ENCODE measurements at places on chromosomes 16 and 17.

GRCh38 chr16:9053006-9053601, 38.3 kb upstream of the HAPSTR1 start:
- DNase-seq = no peak

- no peak for DNase-seq
Measured at GRCh38 chr17:33870936-33871335, 384.1 kb upstream of the CCL2 start.

- no peak for DNase-seq
Measured at GRCh38 chr17:12257176-12257575, 236.5 kb downstream of the MAP2K4 start.

- DNase-seq = no peak
Measured at GRCh38 chr16:69083306-69083941, 22.0 kb upstream of the HAS3 start.

GRCh38 chr17:79951361-79952264, 84.1 kb downstream of the TBC1D16 start:
- DNase-seq = peak; percentile 75

DNA sequence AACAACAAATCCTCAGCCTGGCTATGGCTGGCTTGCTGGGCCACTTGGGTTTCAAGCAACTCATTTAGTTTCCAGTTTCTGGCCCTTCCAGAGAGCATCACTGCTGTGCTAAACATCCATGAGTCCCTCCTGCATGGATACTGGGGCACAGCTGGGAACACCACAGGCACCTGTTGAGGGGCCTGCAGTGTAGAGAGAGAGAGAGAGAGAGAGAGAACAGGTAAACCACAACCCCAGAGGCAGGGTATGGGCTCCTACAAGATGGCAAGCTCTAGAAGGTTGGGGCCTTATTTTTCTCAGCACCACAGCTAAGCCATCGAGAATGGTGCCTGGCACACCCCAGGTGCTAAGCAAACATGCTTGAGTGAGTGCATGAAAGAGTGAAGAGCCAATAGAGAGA, 120.3 kb downstream of the RBFOX3 start:
- DNase-seq = no peak

DNA sequence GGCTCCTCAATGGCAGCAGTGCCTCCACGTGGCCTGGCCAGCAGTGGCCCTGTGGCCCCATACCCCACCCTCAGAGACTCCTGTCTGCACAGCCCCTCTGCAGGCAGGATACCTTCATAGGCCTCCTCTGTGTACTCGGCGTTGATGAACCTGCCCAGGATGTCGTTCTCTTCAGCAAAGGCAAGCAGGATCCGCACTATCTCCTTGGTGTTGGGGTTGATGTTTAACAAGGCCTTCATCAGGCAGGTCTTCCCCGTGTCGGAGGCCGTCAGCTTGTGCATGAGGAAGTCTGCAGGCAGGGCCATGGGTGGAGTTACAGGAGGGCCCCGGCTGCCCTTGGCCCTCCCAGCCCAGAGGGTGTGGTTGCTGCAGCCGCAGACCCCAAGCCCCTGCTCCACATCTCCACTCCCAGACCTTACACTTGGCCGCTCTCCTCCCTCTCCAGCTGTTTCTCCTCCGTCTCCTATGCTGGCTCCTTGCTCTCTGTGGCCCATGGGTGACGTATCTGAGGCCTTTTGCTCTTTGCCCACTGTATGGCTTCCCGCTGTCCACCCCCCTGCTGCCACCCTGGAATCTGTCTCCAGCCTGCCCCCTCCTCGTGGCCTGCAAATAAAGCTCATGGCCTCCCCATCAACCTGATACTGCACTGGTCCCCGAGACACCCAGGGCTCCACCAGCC, 15.1 kb downstream of the TRPV3 start:
- no peak for DNase-seq

DNA sequence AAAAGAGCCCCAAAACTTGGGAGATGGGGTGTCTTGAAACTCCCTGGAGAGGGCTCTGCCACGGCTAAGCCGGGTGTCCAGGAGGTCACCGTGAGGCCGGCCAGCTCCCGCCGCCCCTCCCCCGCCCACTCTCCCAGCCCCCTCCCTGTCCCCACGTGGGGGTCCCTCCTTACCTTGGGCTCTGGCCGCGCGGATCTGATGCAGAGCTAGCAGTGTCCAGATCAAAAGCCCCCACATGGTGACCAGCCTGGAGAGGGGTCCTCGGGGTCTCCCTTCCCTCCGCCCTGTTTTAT, 447 bp downstream of the SDK2 start:
- no peak for DNase-seq

- DNase-seq = no peak
Measured at GRCh38 chr17:82088838-82089722, 9.0 kb downstream of the FASN start.

- DNase-seq = no peak
Measured at GRCh38 chr17:80224683-80225082, 4.5 kb downstream of the SLC26A11 start.

DNA sequence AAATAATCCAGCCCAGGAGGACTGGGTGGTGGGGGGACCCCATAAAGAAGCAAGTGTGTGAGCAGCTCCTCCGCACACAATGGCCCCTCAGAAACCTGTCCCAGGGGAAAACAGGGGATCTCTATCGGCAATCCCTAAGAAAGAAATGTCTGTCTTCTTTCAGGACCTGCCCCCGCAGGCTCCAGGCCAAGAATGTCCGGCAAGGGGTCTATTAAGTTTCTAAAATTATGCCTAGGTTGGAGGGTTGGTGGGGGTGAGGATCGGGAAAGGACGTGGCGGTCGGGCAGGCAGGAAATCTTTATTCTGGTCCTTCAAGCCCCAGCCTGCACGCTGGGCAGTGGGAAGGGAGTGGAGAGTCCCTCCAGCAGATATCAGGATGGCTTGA, 23.4 kb upstream of the LITAF start:
- no peak for DNase-seq

DNA sequence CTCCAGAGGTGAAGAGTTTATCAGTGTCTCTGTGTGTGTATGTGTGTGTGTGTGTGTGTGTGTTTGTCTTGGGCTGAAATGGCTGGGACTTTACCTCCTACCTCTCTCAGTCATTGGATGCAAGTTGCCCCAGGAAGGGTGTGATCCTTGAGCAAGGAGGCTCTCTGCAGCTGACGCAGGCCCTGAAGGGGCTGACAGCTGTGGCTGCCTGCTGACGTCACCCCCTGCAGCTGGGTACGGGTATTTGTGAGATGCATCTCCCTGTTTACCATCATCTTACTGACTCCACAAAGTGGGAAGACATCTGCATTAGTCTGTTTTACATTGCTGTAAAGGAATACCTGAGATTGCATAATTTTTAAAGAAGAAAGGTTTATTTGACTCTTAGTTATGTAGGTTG, 631.5 kb upstream of the RBFOX1 start:
- DNase-seq = no peak
